ENCODE measurements at places on chromosomes 2 and 18.

DNA sequence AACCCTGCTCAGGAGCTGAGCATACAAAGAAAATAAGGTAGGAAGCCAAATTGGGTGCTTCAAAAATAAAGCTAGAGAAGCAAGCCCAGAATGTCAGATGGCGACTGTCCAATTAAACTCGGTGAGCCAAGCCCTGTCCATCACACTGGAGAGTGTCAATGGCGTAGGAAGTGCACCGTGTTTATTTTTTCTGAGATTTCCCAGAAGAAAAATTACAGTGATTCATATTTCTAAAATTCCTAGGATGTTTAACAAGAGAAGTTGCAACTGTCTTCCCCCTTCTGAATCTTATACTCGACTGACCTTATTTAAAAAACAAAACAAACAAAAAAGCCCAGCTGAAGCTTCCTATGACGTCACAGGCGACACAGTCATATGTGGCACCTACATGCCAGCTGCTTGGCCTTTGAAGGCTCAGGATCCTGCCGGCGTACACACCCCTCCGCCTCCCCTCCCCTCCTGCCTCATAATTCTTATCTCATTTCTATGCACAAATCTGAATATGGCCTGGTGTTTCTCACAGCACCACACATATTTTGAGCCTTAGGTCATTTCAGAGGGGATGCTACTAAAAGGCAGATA lies 60.8 kb downstream of the MBP start:
- DNase-seq: peak; percentile 47

- no peak for DNase-seq
Observed at GRCh38 chr2:150232321-150232720, 255.1 kb downstream of the RND3 start.

- DNase-seq: no peak
Observed at GRCh38 chr2:157899125-157899839, 23.2 kb upstream of the ACVR1 start.

GRCh38 chr2:63614983-63615945 lies 26.5 kb downstream of the MDH1 start:
- peak; percentile 9 for DNase-seq

- DNase-seq: peak; percentile 66
Observed at GRCh38 chr2:30201990-30202389, 29.3 kb upstream of the LBH start.

DNA sequence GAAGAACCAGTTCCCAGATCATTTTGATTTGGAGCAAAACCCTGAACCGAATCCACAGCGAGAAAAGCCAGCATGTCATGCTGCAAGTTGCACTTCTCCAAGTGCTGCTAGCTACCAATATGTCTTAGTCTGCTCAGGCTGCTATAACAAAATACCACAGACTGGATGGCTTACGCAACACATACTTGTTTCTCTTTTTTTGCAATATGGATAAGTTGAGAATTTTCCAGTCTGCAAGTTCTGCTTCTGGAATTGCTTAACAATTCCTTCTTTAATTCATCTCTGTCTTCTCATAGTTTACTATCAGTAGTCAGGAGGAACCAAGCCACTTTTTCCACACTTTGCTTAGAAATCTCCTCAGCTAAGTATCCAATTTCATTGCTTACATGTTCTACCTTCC lies 105.9 kb upstream of the RBBP8 start:
- no peak for DNase-seq

DNA sequence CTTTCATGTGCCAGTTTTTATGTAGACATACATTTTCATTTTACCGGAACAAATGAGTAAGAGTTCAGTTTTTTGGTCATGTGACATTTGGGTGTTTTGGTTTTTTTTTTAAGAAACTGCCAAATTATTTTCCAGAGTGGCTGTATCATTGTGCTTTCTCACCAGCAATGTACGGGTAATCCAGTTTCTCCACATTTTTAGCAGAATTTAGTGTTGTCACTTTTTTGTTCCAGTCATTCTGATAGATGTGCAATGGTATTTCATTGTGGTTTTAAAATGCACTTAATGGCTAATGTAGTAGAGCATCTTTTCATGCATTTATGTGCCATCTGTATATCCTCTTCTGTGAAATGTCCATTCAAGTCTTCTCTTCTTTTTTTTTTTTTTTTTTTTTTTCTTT lies 126.5 kb upstream of the FBXO11 start:
- no peak for DNase-seq

GRCh38 chr2:59886759-59887158 lies 666.7 kb downstream of the BCL11A start:
- DNase-seq: no peak

- peak; percentile 59 for DNase-seq
Observed at GRCh38 chr2:158894078-158894477, 74.4 kb upstream of the TANC1 start.

DNA sequence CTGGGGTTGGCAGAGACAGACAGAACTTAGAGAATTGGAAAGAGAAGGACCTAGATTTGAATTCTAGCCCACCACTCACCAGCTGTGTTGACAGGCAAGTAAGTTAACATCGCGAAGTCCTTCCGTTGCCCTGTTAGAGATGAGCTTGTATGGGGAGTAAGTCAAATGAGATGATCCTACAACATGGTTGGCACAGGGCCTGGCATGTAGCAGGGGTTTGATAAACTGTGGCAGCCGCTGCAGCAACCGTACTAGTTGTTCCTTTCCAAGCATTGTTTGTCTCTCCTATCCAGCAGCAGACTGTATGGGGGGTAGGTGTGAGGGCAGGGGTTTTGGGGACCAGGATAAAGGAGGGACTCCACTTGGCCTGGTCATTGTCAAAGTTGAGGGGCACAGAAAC lies 16.0 kb downstream of the TET3 start:
- DNase-seq: no peak

GRCh38 chr2:72144632-72145288 lies 2.9 kb downstream of the CYP26B1 start:
- DNase-seq: peak; percentile 45

DNA sequence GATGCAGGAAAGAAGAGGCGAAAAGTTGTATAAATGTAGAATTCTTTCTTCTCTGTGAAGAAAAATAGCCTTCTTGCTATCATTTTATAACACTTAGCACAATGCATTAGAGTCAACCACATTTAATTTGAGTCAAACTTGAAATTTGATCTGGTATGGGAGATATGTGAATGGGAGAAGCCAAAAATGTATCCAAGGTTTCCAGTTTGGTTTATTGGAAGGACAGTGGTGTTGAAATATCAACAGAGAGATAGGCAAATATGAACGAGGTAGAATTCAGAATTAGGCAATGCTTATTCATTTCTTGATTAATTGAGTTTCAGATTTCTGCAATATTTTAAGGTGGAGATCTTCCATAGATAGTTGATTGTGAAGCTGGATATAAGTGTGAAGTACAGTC lies 991.9 kb upstream of the CHAC2 start:
- DNase-seq: no peak

GRCh38 chr2:208713066-208713745 lies 306.6 kb downstream of the PTH2R start:
- DNase-seq: no peak

DNA sequence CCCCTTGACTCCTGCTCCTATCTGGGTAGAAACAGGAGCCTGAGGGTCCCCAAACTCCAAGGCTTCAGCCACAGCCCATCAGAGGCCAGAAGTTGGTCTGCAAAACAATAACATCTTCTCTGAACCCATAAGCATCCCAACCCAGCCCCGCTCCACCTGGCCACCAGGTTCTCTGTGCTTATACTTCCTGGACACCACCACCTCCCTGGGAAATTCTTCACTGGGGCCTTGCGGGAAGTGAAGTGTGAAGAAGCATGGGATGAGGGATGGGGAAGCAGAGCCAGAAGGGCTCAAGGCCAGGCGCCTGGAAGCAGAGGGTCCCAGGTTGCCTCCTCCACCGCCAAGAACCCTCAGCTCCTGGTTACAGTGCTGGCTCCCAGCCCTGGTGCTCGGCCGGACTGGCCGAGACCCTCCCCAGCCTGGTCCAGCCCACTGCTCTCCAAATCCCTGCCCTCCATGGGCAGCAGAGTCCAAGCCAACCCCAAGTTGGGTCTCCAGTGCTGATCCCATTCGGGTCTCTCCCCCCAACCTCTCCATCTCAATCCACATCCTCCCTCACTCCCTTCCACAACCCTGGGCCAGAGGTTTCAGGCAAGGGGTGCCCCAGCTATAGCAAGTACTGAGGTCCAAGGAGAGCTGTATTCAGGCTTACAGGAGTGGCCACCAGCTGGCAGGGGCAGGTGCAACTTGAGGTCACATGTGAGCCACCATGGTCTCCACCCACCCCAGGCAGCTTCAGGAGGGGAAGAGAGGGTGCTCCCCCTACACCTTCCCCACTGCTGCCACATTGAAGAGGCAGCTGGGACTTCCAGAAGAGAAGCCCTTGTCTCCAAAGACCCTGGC lies 60.7 kb downstream of the TNS1 start:
- DNase-seq: no peak

GRCh38 chr18:57768537-57769326 lies 34.4 kb downstream of the ATP8B1 start:
- DNase-seq: peak; percentile 58

GRCh38 chr2:5539282-5540165 lies 152.7 kb upstream of the SOX11 start:
- no peak for DNase-seq

GRCh38 chr2:218296847-218297246 lies 4.5 kb upstream of the TMBIM1 start:
- DNase-seq: no peak

- DNase-seq: no peak
Observed at GRCh38 chr2:145088756-145089155, 568.8 kb upstream of the ZEB2 start.

DNA sequence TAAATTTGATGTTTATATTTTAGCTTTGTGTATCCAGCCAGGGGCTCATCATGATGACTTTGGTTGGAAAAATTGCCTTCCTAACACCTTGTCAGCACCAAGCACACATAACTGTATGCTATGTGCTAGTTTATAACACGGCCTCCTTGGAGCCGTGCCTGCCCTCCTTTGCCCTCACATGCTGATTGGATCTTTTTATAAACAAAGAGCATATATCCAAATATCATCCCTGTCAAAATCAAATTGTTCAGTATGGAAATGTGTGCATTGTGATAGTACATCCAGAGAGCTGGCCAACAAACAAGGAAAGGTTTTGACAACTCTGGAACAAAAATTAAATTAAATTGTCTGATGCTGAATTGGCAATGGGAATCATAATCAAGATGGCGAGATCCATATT lies 241.5 kb downstream of the DCDC2C start:
- no peak for DNase-seq

DNA sequence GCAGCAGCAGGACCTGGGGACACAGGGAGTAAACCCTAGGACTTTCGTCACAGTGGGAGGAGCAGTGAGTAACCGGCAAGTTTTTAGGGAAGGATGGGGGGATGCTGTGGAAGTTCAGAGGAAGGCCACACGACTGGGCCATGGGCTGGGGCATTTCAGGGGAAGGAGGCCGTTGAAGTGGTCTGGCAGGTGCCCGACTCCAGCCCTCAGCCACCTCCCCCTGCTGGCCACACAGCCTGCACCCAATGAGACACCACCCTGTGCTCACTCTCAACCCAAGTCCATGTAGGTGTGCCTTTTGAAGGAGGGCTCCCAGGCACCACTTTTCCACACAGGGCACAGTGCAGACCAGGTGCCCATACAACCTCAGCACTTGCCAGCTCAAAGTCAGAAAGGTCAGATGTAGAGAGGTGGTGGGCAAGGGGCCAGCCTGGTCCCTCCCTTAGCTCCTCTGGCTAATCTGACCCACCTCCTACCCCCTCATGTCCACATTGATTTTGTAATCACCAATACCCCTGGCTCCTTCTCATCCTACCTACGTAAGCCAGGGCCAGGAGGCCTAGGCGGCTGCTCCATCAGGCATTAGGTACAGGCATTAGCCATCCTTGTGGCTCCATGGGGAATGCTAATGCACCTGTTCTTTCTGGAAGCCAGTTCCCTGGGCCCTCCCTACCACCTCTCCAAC lies 211.2 kb downstream of the SMAD2 start:
- DNase-seq: no peak

GRCh38 chr2:228561816-228562215 lies 380.3 kb upstream of the SPHKAP start:
- no peak for DNase-seq

GRCh38 chr2:204234879-204235278 lies 298.3 kb downstream of the ICOS start:
- peak; percentile 56 for DNase-seq

DNA sequence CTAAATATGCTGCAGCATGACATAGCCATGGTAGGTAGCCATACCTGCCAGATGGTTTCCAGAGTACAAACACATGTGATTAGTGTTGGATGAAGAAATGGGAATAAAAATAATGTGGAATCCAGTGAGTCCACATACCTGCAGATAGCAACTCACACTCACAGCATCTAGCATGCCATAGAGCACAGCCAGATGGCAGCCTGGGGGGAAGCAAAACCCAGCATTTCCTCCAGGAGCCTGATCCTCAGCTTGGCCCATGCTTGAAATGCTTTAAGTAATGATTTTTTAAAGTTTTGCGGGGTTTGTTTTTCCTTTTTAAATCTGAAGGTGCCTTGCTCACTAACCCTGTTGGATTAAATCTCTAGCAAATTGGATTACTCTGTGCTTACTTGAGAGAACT lies 535.1 kb downstream of the STK39 start:
- DNase-seq: no peak

DNA sequence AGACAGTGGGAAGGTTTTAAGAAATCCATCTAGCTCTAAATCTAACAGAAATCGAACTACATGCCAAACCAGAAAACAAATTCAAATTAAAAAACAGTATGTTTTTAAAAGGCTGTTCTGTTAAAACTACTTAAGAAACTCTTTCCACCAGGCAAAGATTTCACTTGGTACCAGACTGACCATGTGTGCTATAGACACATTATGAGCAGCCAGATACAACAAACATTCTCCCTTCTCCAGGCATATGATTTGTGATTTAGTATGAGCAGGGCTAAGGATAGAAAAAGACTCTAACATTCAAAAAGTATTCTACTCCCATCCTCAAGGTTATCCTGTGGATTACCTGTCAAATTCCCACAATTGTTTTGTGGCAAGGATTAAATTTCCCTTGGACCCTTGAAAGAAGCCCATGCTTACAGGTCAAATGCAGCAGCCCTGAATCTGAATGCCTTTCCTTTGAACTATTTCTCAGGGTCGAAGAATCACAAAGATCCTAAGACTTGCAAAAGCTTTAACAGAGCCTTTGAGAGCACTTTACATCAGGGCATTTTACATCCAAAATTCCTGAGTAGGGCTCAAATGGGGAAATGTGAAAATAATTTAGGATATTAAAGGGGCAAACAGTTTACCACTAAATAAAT lies 42.5 kb upstream of the TTC32 start:
- DNase-seq: no peak

DNA sequence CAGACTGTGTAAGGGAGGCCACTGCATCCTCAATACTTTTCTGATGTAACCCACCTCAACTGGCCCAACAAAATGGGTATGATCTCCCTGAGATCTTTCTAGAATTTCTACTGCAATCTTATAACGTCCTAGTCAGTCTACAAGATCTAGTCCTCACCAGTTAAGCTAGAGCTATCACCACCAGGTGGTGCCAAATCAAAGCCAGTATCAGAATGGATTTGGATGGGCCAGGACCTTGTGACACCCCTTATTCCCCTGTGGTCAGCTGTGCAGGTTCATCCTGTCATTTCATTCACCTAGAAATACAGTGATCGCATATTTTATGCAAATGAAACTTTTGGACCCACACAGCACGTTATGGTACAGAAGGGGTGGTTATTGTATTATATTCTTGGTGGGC lies 90.3 kb downstream of the OLA1 start:
- peak; percentile 23 for DNase-seq
